Epithelial cell of esophagus (primary cell): ENCODE measurements at places on chromosomes 1 and 21.

- peak; percentile 45 for DNase-seq
Measured at GRCh38 chr1:53639251-53639763, 99.7 kb downstream of the GLIS1 start.

- no peak for DNase-seq
Measured at GRCh38 chr1:237227476-237227875, 185.5 kb downstream of the RYR2 start.

- no peak for DNase-seq
Measured at GRCh38 chr1:163265547-163265946, 56.2 kb upstream of the NUF2 start.

- peak; percentile 92 for DNase-seq
Measured at GRCh38 chr1:223429313-223429731, 36.1 kb downstream of the CCDC185 start.

- DNase-seq, result no peak
Measured at GRCh38 chr1:68210027-68210426, 22.3 kb downstream of the WLS start.

- no peak for DNase-seq
Measured at GRCh38 chr1:15577691-15578090, 7.2 kb downstream of the AGMAT start.

DNA sequence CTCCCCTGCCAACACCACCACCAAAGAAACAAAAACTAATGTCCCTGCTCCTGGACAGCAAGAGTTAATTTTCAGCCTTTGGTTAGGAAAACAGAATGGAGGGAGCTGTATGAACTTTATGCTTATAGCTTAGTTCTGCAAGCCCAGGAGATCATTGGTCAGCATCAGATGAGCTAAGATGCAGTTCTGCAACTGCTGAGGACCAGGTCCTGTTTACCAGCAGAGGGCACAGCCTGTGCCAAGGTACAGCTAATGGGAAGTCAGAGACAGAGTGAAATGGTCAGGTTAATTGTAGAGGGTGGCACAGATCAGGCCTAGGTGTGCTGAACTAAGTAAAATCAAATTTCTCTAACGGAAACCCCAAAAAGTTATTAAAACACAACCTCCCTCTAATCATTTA, 161.3 kb downstream of the ROR1 start:
- DNase-seq, result peak; percentile 53

GRCh38 chr1:29303201-29304024, 67.1 kb downstream of the PTPRU start:
- no peak for DNase-seq

GRCh38 chr1:168372307-168372706, 91.6 kb downstream of the TBX19 start:
- no peak for DNase-seq

GRCh38 chr1:1373051-1373814, 1.8 kb downstream of the AURKAIP1 start:
- no peak for DNase-seq

DNA sequence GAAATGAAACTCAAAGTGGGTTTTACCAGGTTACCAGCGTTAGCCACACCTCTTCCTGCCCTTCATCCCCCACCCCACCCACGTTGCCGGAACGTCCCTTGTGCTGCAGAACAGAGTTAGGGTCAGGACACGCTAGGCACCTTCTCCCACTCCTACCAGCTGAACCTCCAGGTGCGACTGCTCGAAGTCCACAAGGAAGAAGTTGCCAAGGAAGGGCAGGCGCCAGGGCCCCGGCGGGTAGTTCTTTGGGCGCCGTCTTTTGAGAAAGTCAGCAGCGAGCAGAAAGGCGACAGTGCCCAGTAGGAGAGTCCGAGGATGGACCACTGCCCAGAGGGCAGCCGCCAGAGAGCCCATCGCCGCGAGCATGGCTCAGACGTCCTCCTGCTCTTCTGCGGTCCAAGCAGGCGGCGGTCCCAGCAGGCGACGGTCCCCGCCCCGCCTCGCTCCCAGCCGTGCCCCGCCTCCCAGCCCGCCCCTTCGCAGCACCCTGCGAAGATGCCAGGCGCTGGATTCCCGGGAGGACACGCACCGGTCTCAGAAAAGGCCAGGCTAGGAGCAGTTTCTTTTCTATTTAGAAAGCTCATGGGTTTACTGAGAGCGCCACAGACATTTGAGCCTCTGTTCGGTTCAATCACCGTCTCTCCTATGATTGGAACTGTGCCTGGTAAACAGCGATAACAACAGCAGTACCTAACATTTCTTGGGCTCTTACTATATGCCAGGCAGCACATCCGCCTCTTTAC, at the start of gene CYP2J2:
Gene CYP2J2 (minus strand): TSS at position 393 of the 743 bp plus-strand sequence. CDS start 27 bp downstream, at position 366.
- peak; percentile 49 for DNase-seq

GRCh38 chr1:202802998-202803932, 5.0 kb downstream of the KDM5B start:
- peak; percentile 69 for DNase-seq

- no peak for DNase-seq
Measured at GRCh38 chr1:170240409-170240808, 94.7 kb downstream of the NTMT2 start.

GRCh38 chr1:43271186-43272118, 1.7 kb downstream of the TMEM125 start:
- no peak for DNase-seq

GRCh38 chr21:38979271-38980121, 173.8 kb downstream of the ETS2 start:
- DNase-seq, result peak; percentile 77

DNA sequence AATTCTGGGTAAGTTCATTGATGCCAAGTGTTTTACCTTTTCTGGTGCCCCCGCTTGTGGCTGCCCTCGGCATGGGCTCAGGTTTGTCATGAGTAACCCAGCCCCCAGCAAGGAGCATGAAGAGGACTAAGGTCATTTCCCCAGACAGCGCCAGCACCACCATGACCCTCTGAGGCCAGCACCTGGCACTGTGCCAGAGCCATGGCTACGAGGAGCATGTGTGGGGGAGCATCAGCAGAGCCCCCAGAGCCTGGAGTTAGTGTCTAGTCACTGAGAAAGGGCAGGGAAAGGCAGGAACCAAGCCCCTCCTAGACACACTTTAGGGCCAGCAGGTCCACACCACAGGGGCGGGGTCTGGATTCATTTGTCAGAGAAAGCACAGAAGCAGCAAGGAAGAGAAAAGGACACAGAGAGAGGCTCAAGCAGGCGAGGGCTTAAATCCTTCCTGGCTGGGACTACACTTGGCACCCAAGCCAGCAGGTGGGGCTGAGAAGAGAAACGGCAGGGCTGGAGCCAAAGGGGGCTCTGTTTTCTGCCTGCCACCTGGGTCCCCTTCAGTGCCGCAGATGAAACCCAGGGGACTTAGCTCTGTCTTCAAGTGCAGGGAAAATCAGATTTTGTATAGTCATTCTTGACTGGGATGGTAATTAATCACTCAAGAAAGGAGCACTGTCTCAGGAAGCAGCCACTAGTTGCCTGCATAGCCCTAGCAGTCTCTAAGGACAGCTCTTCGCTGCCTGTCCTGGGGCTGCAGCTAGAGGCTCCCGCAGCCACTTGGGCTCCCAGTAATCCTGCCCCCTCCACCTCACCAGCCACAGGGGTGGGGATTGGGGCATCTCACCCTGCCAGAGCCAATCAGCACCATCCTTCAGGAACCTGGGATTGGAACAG, 79.6 kb upstream of the ZC3H12A start:
- no peak for DNase-seq

DNA sequence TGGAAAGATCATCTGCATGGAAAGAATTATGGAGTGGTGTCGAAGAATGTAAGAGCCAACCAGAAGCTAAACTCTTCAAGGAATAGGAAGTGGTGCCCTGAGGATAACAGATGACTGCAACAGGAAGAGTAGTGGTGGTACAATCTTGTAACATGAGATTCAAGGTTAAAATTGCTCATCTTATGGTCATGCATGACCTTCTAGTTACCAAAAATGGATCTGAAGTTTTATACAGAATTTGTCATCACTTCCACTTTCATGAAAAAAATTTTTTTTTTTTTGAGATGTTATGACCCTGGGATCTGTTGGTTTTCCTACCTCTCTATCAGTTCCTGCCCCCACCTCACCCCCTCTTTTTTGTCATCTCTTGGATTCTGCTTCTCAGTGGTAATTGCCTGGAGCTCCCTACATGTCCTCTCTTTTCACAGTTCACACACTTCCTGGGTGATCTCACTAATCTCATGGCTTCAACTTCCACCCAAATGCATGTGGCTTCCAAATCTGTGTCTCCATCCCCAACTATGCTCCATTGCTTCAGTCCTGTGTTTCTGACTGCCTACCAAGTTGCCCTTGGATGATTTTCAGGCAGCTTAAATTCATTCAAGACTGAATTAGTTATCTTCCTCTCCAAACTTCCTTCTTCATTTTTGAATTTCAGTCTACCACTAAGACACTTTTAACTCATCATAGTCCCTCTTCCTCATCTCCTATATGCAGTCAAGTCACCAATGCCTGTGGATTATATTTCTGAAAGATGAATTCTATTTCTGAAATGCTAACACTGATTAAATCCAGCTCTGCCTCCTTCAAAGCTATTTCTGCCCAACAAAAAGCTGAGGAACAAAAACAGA, 48.4 kb downstream of the SLAMF6 start:
- DNase-seq, result no peak

DNA sequence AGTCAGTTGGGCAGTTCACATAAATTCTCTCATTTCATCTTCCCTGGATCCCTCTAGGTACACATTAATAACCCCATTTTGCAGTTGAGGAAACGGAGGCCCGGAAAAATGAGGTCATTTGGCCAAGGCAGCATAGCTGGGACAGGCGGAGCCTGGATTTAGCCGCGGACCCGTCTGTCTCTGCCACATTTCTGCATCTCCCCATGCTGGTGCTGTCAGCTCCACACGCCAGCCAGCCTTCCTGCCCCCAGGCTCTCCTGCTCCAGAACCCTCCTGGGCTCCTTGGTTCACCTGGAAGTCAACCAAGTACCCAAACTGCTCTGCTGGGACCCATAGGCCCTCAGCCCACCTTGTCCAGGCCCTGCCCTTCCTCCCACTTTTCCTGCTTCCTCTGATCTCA, 7.6 kb downstream of the FOXO6 start:
- no peak for DNase-seq

- no peak for DNase-seq
Measured at GRCh38 chr1:170698301-170699275, 34.7 kb downstream of the PRRX1 start.

- peak; percentile 79 for DNase-seq
Measured at GRCh38 chr1:115665319-115666096, 23.7 kb downstream of the VANGL1 start.

GRCh38 chr1:161342821-161343220, 24.9 kb downstream of the CFAP126 start:
- DNase-seq, result no peak
